ENCODE measurements at places on chromosomes 6 and 20.

DNA sequence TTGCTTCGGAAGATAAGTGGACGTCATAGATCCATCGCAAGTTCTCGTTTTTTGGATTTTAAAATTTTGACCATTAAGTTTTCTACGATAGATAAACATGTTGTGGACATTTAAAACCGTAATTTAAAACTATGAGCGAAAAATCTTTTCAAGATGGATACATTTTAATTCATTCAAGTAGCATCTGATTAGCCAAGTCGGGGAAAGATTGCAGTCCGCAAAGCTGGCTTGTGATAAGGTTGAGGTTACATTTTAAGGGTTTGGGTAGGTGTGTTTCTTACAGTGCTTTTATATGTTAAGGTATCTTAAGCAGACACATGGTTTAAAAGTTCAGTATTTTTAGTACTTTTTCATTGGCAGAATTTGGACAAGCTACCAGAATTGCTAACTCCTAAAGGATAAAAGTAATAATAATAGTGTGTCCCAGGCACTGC lies 1.2 kb downstream of the WTAP start:
- peak; percentile 31 for DNase-seq

GRCh38 chr6:115544765-115545671 lies 515.7 kb downstream of the FRK start:
- DNase-seq: no peak

GRCh38 chr6:166657531-166657930 lies 30.5 kb upstream of the RPS6KA2 start:
- no peak for DNase-seq

GRCh38 chr6:9515633-9516606 lies 899.0 kb downstream of the TFAP2A start:
- DNase-seq: no peak

All from CD4-positive, alpha-beta T cell treated with Interleukin-17A for 1 hour (primary cell).